ENCODE measurements at places on chromosomes 7 and 10.

DNA sequence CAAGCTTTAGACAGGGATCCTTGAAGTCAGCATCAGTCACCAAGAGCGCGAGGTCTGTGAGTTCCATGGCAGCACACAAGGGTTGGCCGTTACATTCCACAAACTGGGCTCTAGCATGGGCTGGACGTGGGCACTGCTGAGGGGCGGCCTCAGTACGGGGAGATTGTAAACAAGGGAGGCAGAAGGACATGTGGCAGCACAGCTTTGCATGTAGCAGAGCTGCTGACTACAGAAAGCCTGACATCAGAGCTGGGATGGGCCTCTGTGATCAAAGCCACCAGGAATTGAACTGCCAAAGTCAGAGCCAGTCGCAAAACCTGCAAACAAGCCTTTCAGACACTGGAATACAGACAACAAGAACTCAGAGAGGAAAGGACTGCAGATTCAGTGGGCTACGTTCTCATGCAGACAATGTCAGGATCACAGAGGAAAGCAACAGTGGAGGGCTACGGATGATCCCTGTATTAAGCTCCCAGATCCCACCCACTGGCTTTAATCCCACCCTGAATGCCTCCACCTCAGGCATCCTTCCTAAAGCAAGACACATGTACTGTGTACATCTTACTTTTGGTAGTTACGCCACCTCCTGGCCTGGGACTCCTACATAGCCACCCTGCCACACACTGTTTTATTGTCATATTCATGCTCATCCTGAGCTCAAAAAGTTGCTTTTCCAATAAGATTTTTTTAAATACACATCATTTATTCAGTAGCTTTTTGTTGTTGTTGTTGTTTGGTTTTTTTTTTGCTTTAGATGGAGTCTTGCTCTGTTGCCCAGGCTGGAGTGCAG, 291.1 kb upstream of the IMMP2L start:
- no peak for DNase-seq

- DNase-seq, result no peak
These were observed 267.5 kb downstream of the SDK1 start for GRCh38 chr7:3568516-3568915.

GRCh38 chr7:22861576-22861975, 38.9 kb upstream of the TOMM7 start:
- no peak for DNase-seq

DNA sequence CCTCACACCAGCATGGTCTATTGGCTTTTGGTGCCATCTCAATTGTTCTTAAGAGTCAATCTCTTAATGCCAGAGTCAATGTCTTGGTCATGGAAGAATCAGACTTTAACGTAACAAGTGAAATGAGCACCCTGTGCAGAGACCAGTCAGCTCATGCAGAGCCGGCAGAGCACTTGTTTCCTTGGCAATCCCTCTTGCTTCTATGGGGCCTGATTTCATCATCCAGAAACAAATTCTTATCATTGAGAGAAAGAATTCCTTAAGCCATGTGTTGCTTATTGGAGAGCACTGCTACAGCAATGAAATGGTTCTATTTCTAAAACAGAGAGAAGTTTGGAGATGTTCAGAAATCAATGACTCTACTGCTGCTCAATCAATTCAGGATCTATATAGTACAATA, 212.8 kb downstream of the IPMK start:
- DNase-seq, result no peak

- no peak for DNase-seq
These were observed 142.2 kb downstream of the EMX2 start for GRCh38 chr10:117684672-117685211.

DNA sequence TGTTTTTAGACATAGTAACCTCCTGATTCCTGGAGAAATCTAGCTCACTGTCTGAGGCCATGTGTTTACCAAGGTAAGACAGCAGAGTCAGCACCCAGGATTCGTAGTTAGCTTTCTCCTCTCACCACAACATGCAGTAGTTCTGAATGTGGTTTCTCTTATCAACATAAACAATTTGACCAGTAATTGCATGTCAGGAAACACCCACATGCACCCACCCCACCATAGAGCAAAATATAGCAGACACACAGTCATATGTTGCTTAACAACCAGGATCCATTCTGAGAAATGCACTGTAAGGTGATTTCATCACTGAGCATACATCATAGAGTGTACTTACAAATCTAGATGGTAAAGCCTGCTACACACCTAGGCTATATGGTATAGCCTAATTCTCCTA, 1004.0 kb downstream of the ANKRD7 start:
- DNase-seq, result no peak

- no peak for DNase-seq
These were observed 41.4 kb downstream of the PWWP2B start for GRCh38 chr10:132438091-132439024.

DNA sequence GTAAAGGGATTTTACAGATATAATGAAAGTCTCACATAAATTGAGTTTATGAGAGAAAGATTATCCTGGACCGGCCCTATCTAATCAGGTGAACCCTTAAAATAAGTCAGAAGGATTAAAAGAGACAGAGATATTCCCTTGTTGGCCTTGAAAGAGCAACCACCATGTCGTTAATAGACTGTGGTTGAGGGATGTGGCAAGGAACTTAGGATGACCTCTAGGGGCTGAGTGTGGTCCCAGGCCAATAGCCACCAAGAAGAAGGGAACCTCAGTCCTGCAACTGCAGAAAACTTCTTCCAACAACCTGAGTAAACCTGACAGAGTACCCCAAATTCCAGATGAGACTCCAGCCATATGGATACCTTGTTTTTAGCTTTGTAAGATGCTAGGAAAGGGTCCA, 121.5 kb downstream of the POLR1F start:
- DNase-seq, result no peak

DNA sequence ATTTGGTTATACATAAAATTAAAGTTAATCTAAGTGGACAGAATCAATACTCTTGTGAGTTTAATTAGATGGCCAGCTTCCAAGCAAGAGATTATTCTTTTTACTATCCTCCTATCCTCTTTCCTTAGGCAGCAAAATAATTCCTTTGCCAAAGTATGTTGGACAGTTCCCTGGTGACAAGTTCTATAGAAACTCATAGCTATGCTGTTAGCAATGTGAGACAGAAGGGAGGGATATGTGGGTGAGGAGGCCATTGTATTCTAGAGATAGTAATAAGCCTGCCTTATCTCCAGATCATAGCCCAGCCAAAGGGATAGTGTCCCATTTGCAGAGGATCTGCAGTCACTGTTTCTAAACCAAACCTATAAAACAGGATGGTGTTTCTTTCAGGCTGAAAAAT, 181.6 kb upstream of the HDAC9 start:
- no peak for DNase-seq

GRCh38 chr7:102287111-102287980, 678 bp downstream of the SH2B2 start:
- DNase-seq, result no peak

DNA sequence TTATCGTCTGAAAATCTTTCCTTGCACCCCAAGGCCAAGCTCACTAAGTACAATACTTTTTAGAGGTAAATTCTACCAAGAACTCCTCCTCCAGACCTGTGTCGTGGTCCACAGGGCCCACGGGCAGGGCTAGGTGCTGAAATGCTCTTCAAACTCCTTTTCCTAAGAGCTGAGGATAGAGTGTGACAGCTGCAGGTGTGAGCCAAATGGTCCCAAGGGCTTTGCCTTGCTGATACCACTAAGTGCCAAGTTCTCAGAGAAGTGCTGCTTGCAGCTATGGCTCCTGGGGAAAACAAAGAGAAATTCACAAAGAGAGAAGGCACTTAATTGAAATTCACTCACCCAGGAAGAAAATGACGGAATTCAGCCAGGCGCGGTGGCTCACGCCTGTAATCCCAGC, 868.9 kb upstream of the AUTS2 start:
- no peak for DNase-seq

DNA sequence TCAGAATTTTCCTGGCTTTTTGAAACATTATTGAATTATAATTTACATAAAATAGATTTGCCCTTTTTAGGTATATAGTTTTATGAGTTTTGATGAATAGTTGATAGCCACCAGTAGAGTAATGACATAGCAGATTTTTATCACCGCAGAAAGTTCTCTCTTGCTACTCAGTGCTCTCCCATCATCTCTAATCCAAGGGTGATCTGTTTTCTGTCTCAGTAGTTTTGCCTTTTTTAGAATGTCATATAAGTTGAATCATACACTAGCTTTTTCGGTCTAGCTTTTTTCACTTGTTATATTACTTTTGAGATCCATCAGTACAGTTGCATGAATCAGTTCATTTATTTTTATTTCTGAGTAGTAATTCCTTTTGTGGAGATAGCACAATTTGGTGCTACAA, 17.9 kb downstream of the RSBN1L start:
- no peak for DNase-seq

DNA sequence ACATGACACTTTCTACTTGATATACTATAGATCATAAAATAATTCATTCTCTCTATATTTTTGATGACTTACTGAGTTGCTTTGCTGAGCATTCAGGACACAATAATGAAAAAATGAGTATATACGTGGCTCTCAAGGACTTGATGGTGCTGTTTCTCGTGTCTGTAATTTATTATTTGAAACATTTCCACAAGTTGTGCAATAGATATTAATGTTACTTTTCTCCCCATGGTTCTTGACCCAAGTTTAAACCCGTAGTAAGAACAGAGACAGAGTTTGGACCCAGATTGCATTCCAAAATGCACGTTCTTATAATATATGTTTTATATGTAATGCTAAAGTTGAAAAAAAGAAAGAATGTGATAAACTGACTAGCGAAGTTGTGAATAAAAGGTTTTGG, 94.2 kb upstream of the FAM3C start:
- no peak for DNase-seq

DNA sequence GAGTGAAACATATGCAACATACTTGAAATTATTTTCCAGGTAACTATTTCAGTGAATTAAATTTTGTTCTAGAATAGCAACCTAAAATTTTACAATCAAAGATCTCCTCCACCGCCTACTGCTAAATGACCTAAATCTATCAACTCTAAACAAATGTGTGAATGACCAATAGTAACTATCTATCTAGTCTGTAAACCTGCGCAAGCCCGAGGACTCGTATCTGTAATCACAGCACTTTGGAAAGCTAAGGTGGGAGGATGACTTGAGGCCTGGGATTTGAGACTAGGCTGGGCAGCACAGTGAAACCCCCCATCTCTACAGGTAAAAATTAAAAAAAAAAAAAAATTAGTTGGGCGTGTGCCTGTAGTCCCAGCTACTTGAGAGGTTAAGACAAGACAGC, 83.0 kb downstream of the NEBL start:
- DNase-seq, result no peak

DNA sequence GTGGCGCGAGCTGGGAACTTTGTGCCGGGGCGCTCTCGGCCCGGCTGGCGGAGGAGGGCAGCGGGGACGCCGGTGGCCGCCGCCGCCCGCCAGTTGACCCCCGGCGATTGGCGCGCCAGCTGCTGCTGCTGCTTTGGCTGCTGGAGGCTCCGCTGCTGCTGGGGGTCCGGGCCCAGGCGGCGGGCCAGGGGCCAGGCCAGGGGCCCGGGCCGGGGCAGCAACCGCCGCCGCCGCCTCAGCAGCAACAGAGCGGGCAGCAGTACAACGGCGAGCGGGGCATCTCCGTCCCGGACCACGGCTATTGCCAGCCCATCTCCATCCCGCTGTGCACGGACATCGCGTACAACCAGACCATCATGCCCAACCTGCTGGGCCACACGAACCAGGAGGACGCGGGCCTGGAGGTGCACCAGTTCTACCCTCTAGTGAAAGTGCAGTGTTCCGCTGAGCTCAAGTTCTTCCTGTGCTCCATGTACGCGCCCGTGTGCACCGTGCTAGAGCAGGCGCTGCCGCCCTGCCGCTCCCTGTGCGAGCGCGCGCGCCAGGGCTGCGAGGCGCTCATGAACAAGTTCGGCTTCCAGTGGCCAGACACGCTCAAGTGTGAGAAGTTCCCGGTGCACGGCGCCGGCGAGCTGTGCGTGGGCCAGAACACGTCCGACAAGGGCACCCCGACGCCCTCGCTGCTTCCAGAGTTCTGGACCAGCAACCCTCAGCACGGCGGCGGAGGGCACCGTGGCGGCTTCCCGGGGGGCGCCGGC, 870 bp downstream of the FZD1 start:
- DNase-seq, result peak; percentile 36

GRCh38 chr10:19200211-19200610, 151.6 kb downstream of the MALRD1 start:
- no peak for DNase-seq

DNA sequence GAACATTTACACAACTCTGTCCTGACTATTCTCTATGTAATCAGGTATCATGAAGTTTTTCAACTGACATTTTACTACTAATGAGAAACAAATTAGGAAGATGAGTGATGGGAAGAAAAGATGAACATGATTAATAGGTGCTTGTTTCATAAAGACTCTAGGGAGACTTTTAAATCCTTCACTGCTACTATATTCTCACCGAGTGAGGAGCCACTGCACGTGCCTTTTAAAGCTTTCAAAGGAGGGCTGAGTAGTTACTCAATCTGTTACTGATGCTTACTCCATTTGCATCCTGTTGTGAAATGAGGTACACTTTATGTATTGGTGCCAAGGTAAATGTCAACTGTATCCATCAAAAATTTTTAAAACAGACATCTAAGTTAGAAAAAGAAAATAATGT, 1.3 kb upstream of the COMMD3 start:
- DNase-seq, result no peak

DNA sequence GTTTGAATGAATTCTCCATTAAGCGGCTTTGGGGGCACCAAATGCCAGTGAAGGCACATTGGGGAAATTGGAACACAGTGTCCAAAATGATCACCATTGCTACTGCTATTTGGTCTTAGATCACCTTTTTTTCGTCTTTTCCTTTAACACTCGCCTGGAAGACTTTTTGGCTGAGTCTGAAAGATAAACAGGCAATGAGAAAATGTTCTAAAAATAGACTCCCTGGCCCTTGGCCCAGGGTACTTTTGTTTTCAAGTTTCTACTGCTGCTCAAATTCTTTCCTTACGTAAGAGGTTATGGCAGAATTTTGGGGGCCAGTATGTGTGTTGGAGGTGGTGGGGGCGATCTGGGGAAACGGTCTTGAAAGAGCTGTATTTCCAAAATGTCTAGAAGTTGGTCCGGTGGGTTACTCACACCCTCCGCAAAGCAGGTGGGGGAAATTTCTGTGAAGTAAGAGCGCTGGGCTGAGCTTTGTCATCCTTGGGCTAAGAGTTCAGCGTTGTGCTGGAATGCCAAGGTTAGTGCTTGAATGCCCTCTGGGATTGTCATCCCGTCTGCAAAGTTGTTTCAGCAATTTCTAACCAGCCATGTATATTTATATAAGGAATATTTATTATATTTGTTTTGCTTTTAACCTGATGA, 1.3 kb upstream of the ITPRIP start:
- DNase-seq, result peak; percentile 53

DNA sequence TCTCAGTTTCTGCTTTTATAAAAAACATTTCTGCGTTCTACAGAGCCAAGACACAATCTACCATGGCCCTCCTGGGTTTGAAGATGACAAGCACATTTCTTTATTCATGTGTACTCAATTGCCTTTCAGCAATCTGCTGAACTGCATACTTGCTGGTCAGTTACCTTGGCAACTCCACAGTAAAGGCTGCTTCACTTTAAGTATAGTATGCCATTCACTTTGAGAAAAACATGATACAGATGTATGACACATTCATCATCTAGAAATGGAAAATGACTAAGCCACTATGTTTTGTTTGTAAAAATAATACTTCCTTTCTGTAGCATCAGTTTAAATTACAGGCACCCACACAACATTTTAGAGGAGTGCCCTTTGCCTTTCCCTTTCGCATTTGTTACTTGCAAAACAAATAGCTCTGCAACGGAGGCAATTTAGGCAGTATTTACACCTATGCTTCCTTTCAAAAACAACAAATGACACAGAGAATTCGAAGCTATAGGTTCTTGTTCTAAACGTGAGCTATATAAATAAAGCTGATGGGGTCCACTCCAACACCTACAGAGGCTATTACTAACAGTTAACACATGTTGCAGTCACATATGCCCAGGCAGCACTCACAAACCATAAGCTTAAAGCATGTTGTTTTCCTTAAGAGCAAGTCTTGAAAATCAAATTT, 23.5 kb downstream of the SGCE start:
- DNase-seq, result no peak

Data from hippocampal formation (tissue), 2 donors.